ENCODE measurements at places on chromosomes 1 and 21. TPM values are rescaled to one million over a fixed set of nuclear protein-coding genes. Genes with fewer than 3 reads are reported as not detected.

Gene DNALI1
- 38.8 TPM for polyA plus RNA-seq

Gene SPRR1A
- not detected for polyA plus RNA-seq

Gene RYR2
- polyA plus RNA-seq: 0.33 TPM

Gene VPS13D
- polyA plus RNA-seq: 7.3 TPM

Gene LPAR3
- polyA plus RNA-seq: 1.3 TPM

Gene NMNAT2
- 0.99 TPM for polyA plus RNA-seq

Gene ACP6
- polyA plus RNA-seq: 47.1 TPM

Gene SLC66A1
- 34.5 TPM for polyA plus RNA-seq

Gene EFNA4
- polyA plus RNA-seq: 16.3 TPM

Gene GBP6
- not detected for polyA plus RNA-seq

Gene PROK1
- 11.1 TPM for polyA plus RNA-seq

Gene CYP4A11
- polyA plus RNA-seq: 62.4 TPM

Gene PCBP3
- 7.2 TPM for polyA plus RNA-seq

Gene CAPN2
- 162 TPM for polyA plus RNA-seq

Gene GFI1
- 0.41 TPM for polyA plus RNA-seq

Gene TFF3
- polyA plus RNA-seq: 696 TPM

Gene SLC2A5
- polyA plus RNA-seq: 8.2 TPM

Gene ERICH3
- not detected for polyA plus RNA-seq

Gene COL9A2
- 33.5 TPM for polyA plus RNA-seq

Gene PLPPR5
- polyA plus RNA-seq: 0.22 TPM

Data from hepatocyte (in vitro differentiated cells).